Body of pancreas (tissue), 4 donors: ENCODE measurements at places on chromosomes 4 and X. TPM values are rescaled to one million over a fixed set of nuclear protein-coding genes. Genes with fewer than 3 reads are reported as not detected.
A peak's percentile ranks its signal among the peaks of the same experiment; 100 is the strongest.

DNA sequence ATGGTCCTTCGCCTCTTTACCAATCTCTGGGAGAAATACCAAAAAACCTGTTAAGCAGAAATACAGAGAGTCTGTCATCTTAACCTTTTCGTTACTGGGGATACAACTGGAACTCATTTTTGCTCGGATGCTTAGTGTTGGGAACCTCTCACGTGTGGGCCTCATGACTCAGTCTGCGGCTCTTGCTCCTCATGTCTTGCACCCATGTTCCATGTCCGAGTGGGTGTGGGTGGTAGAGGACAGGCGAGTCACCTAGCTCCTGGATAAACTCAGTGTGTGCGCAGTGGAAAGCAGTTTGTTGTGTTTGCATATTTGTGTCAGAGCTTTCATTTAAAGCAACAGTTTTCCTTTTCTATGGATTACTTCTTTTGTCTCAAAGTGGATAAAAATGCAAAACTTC, 70.6 kb downstream of the TNIP2 start:
- no peak overlapping the region for H3K27ac ChIP-seq
- peaks cover 3% of the 10 kb centered on the region for H3K36me3 ChIP-seq
- no peaks in the 10 kb centered on the region for H3K27me3 ChIP-seq
- no peak overlapping the region for H3K4me3 ChIP-seq

DNA sequence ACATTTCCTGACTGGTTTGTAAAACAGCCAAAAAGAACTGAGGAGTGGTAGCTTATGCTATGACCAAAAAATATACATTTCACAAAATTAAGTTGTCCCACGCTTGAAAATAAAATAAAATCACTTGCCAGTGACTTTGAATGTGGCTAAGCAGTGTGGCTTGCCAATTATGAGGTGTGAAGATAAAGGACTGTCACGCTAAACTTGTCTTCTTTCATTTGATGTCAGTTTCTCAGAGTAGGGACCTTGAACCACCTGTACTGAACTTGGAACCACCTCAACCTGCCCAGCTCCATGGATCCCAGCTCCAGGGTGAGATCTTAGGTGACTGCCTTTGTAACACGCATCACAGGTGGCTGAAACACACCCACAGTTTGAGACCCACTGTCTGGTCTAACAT, 113.7 kb upstream of the TBL1X start:
- DNase-seq: no peak
- H3K27ac ChIP-seq: no peak overlapping the region
- H3K4me1 ChIP-seq: no peaks in the 10 kb centered on the region
- H3K4me3 ChIP-seq: no peak overlapping the region
- H3K27me3 ChIP-seq: no peaks in the 10 kb centered on the region

DNA sequence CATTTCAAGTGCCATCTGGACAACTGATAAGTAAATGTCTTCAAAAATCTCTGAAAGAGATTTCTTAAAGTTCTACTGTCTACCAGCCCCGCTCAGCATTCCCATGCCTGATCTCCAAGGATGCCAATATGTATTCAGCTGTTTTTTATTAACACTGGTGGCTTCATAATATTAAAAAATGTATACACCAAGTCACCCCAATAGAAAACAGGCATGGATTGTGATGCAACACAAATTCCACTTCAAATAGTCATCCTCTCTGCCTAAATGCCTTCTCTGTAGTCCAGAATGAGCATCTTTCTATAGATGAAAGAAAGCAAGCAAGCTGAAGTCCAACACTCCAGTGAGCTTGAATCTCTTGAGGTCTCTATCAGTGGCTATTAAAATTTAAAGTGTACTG, 152.2 kb upstream of the PPARGC1A start:
- H3K4me3 ChIP-seq: no peak overlapping the region
- H3K36me3 ChIP-seq: no peaks in the 10 kb centered on the region
- H3K27ac ChIP-seq: no peak overlapping the region
- no peak for DNase-seq
- H3K27me3 ChIP-seq: no peaks in the 10 kb centered on the region
- H3K4me1 ChIP-seq: no peaks in the 10 kb centered on the region

GRCh38 chr4:26877961-26878360, 17.3 kb downstream of the STIM2 start:
- peaks cover 13% of the 10 kb centered on the region for H3K4me1 ChIP-seq
- H3K27me3 ChIP-seq: no peaks in the 10 kb centered on the region
- no peak for DNase-seq
- H3K36me3 ChIP-seq: no peaks in the 10 kb centered on the region
- no peak overlapping the region for H3K4me3 ChIP-seq

GRCh38 chrX:154967603-154968002, 54.9 kb downstream of the F8 start:
- H3K4me1 ChIP-seq: no peaks in the 10 kb centered on the region
- H3K27ac ChIP-seq: no peak overlapping the region
- H3K36me3 ChIP-seq: no peaks in the 10 kb centered on the region
- no peaks in the 10 kb centered on the region for H3K27me3 ChIP-seq

DNA sequence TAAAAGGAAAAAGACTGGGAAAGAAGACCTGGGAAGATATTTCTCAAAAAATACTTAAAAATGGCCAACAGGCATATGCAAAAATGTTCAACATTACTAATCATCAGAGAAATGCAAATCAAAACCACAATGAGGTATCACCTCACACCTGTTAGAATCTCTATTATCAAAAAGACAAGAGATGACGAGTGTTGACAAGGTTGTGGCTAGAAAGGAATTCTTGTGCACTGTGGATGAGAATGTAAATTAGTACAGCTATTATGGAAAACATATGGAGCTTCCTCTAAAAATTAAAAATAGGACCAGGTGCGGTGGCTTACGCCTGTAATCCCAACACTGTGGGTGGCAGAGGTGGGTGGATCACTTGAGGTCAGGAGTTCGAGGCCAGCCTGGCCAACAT, 50.0 kb downstream of the C4orf46 start:
- no peak overlapping the region for H3K4me3 ChIP-seq
- no peak overlapping the region for H3K27ac ChIP-seq
- no peaks in the 10 kb centered on the region for H3K27me3 ChIP-seq
- H3K36me3 ChIP-seq: no peaks in the 10 kb centered on the region
- no peak for DNase-seq
- no peaks in the 10 kb centered on the region for H3K4me1 ChIP-seq

DNA sequence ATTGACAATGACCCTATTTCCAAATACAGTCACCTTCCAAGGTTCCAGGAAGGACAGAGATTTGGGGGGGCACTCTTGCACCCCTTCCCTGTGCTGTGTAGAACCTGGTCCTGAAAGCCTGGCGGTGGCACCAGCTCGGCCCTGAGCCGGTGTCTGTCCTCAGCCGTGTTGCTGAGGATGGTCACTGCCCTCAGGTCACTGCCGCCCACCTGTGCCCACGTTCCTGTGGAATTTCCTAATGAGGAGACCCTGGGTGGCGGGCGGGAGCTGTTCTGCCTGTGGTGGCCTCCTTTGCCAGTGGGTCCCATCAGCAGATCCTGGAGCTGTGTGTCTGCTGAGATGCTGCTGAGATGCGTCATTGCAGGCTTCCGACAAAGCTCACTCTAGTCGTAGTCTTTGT, 32.9 kb downstream of the NELFA start:
- DNase-seq: no peak
- H3K36me3 ChIP-seq: peaks cover 13% of the 10 kb centered on the region
- H3K4me1 ChIP-seq: no peaks in the 10 kb centered on the region
- H3K27me3 ChIP-seq: no peaks in the 10 kb centered on the region
- no peak overlapping the region for H3K4me3 ChIP-seq

- H3K27ac ChIP-seq: no peak overlapping the region
- no peaks in the 10 kb centered on the region for H3K36me3 ChIP-seq
- no peak for DNase-seq
- no peak overlapping the region for H3K4me3 ChIP-seq
- H3K27me3 ChIP-seq: no peaks in the 10 kb centered on the region
Measured at GRCh38 chrX:57587607-57588006, 4.2 kb upstream of the ZXDB start.

DNA sequence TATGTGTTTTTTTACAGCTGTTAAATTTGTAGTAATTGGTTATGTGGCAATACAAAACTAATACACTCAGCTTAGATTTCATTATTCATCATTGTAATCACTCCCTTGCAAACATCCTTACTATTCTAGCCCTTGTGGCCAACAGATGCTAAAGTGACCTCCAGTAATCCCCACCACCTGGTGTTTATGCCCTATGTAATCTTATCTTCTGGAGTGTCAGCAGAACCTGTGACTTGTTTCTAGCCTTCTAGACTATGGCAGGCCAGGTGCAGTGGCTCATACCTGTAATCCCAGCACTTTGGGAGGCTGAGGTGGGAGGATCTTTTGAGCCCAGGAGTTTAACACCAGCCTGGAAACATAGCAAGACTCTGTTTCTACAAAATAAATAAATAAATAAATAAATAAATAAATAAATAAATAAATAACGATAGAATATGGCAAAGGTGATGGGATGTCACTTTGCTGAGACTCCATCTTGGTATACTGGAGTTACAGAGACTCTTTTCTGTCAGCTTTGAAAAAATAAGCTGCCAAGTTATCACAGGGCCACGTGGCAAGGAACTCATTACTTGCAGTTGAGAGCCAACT, 12.3 kb upstream of the TSR2 start:
- H3K27ac ChIP-seq: no peak overlapping the region
- no peaks in the 10 kb centered on the region for H3K4me1 ChIP-seq
- H3K36me3 ChIP-seq: no peaks in the 10 kb centered on the region
- no peak for DNase-seq

- DNase-seq: no peak
- H3K36me3 ChIP-seq: no peaks in the 10 kb centered on the region
- no peak overlapping the region for H3K27ac ChIP-seq
- no peak overlapping the region for H3K4me3 ChIP-seq
- no peaks in the 10 kb centered on the region for H3K27me3 ChIP-seq
- peaks cover 15% of the 10 kb centered on the region for H3K4me1 ChIP-seq
Measured at GRCh38 chrX:117987373-117987772, 129.2 kb downstream of the KLHL13 start.

DNA sequence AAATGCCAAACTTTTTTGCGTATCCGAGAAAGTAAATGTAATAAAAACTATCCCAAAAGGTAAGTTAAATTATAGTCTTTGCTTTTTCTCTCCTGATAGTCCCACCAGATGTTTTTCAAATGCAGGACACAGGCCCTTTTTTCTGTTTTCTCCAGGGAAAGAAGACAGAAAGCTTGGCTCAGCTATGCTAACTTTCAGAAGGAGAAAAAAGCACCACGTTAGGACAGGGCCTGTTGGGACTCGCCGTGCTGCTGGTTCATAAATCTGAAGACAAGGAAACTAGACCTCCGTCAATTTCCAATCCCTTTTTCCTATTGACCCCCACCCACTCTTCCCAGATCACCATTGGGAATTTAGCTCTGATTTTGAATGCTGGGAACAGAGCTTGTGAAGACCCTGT, 220.9 kb upstream of the SFRP2 start:
- no peaks in the 10 kb centered on the region for H3K27me3 ChIP-seq
- DNase-seq: no peak
- no peak overlapping the region for H3K27ac ChIP-seq
- H3K4me1 ChIP-seq: no peaks in the 10 kb centered on the region

GRCh38 chr4:143286701-143287571, 49.7 kb upstream of the GAB1 start:
- H3K4me3 ChIP-seq: no peak overlapping the region
- no peaks in the 10 kb centered on the region for H3K36me3 ChIP-seq
- peak overlapping the region; percentile 35 for H3K27ac ChIP-seq
- H3K27me3 ChIP-seq: no peaks in the 10 kb centered on the region
- H3K4me1 ChIP-seq: no peaks in the 10 kb centered on the region
- no peak for DNase-seq

- no peak overlapping the region for H3K4me3 ChIP-seq
- no peak for DNase-seq
- H3K27ac ChIP-seq: no peak overlapping the region
- peaks cover 35% of the 10 kb centered on the region for H3K4me1 ChIP-seq
- no peaks in the 10 kb centered on the region for H3K36me3 ChIP-seq
Measured at GRCh38 chr4:80185787-80186548, 11.3 kb upstream of the PRDM8 start.

- H3K36me3 ChIP-seq: no peaks in the 10 kb centered on the region
- peak overlapping the region; percentile 18 for H3K27ac ChIP-seq
- H3K4me3 ChIP-seq: no peak overlapping the region
- H3K27me3 ChIP-seq: no peaks in the 10 kb centered on the region
Measured at GRCh38 chr4:6957994-6958393, 48.4 kb downstream of the TBC1D14 start.

GRCh38 chrX:118534716-118535493, 39.3 kb downstream of the DOCK11 start:
- no peaks in the 10 kb centered on the region for H3K4me1 ChIP-seq
- no peak for DNase-seq
- no peak overlapping the region for H3K4me3 ChIP-seq
- no peaks in the 10 kb centered on the region for H3K36me3 ChIP-seq

- DNase-seq: no peak
- no peaks in the 10 kb centered on the region for H3K27me3 ChIP-seq
- no peak overlapping the region for H3K27ac ChIP-seq
- H3K36me3 ChIP-seq: no peaks in the 10 kb centered on the region
Measured at GRCh38 chr4:81758574-81759264, 287.0 kb upstream of the RASGEF1B start.

DNA sequence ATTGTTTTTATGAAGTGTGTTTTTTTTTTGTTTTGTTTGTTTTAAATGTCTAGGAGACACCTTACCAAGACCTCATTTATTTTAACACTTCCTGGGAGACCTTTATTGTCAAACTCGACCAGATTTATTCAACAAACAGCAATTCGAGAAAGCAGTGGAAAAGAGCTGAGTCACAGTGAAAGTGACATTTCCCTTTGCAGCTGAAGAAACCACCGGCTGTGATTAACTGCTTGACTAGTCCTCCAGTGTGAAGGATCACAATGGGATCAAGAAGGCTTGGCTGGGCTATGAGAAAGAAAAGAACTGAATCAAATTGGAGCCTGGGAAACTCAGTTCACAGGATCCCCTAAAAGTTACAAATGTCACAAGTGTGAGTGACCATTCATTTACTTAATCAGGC, 11.9 kb upstream of the ADH7 start:
- H3K4me1 ChIP-seq: no peaks in the 10 kb centered on the region
- H3K27me3 ChIP-seq: no peaks in the 10 kb centered on the region
- H3K27ac ChIP-seq: no peak overlapping the region
- H3K36me3 ChIP-seq: no peaks in the 10 kb centered on the region

- no peaks in the 10 kb centered on the region for H3K27me3 ChIP-seq
- no peak overlapping the region for H3K4me3 ChIP-seq
- H3K27ac ChIP-seq: no peak overlapping the region
- H3K4me1 ChIP-seq: no peaks in the 10 kb centered on the region
- no peaks in the 10 kb centered on the region for H3K36me3 ChIP-seq
Measured at GRCh38 chr4:19806865-19807264, 444.8 kb upstream of the SLIT2 start.

EXOC1L gene
- not detected for total RNA-seq

CYLC1 gene
- total RNA-seq: not detected

MGARP gene
- 0.78 TPM for total RNA-seq

PAGE2B gene
- not detected for total RNA-seq

MAGEA2 gene
- not detected for total RNA-seq

SEPTIN6 gene
- total RNA-seq: 6.7 TPM

ZDHHC15 gene
- total RNA-seq: 2.3 TPM

TRIM61 gene
- total RNA-seq: not detected

SGMS2 gene
- total RNA-seq: 36.9 TPM

PLXNB3 gene
- 13.2 TPM for total RNA-seq
